ENCODE measurements at places on chromosomes 2 and 18.

DNA sequence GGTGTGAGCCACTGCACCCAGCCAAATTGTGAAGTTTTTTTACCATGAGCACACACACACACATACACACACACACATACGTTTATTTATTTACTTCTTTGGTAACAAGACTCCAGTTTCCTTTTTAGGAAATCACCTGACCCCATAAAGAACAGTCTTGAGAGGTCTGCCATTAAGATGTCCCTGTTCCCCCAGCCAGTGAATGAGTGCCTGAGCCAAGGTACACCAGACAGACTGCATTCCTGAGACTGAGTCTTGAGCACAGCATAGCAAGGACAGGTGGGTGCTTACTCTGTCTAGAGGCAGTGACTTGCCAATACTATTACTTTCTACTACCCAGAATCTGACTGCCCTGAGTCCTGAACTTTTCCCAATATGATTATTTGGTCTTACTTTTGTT is 167.2 kb upstream of the SATB2 start:
- DNase-seq: no peak

DNA sequence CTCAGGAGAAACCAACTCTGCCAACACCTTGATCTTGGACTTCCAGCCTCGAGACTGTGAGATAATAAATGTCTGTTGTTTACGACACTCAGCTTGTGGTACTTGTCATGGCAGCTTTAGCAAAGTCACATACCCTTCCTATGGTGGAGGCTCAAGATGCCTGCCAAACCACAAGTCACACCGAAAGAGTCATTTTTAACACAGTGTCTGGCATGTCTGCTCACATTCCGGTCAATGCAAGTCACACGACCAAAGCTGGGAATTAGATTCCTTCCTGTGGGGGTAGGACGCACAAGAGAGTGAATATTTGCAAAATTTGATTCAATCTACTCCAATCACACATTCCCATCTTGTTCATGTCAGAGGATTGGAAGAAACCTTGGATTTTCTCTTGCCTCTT is 24.6 kb downstream of the KCNE4 start:
- no peak for DNase-seq

DNA sequence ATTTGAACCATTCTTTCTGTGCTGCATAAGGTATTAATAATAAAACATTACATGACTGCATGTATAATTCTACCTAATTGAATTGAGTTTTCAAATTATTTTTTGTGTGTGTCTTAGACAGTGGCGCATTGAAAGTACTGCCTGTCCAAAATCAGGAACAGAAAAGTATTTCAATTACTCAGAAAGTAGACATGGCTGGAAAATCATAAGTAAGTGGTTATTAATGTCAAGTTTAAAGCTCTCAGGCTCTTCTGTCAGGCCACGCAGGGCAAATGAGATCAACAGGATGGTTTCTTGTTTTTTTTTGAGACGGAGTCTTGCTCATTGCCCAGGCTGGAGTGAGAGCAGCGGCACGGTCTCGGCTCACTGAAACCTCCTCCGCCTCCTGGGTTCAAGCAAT is 32.4 kb upstream of the DARS1 start:
- no peak for DNase-seq

DNA sequence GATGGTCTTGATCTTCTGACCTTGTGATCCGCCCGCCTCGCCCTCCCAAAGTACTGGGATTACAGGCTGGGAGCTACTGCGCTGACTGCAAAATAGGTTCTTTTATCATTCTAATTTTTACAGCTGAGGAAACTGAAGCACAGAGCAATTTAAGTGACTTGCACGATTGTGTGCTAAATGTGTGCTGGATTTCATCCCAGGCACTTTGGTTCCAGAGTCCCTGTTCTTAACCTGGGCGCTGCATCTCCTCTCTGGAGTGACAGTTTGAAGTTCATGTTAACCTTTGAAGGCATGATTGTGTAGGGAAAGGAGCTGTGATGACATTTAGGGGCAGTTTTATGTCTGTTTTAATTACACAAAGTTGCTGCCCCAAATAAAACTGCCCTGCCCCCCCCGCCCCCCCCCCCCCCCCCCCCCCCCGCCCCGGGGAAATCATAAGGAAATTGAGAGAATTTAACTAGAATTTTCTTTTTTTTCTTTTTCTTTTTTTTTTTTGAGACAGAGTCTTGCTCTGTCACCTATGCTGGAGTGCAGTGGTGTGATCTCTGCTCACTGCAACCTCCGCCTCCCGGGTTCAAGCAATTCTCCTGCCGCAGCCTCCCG is 5.6 kb downstream of the ACSL3 start:
- DNase-seq: no peak

DNA sequence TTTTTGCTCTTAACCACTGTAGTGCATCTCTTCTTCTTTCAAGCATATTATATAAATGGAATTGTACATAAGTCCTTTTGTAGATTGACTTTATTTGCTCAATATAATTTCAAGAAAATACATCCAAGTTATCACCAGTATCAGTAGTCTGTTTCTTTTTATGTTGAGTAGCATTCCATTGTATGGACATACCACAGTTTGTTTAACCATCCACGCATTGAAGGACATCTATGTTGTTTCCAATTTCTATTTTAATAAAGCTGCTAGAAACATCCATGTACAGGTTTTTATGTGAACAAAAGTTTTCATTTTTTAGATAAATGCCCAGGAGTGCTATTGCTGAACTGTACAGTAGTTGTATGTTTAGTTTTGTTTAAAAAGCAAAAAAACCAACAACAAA is 387.5 kb upstream of the SOX11 start:
- no peak for DNase-seq

- no peak for DNase-seq
These were observed 116.4 kb downstream of the TAF4B start for GRCh38 chr18:26342646-26343045.

DNA sequence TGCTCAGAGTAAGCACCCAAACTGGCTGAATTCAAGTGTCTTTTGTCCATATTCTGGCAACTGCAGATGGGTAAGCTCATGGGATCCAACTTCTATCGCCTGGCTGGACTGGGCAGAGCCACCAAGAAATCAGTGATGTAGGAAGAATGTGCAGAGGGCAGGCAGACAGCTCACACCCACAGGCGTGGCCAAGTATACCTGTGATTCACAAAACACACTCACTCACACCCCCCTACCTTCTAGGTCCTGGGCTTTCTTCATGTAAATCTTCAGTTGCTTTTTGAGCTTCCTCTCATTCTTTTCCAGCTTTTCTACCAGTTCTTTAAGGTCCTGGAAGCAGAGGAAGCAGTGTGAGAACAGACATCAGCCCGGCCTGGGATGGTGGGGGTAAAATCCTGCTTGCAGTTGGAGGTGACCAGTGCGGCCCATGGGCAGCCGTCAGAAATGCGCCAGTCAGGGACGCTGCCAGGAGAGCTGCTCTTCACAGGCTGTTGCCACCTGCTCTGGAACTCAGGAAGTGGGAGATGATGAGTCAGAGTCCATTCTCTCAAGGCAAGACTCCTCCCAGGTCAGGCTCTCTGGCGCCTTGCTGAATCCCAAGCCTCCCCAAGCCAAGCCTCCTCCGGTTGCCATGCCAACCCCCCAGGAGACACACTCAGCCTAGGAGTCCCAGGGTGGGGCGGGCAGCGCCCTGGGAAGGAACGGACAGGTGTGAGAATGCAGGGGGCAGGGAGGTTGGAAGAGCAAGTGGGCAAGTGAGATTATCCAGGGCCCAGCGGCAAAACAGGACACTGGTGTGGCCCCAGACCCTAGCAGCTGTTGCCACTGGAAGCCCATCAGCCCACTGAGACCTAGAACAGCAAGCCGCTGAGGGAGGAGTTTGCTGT is 36.2 kb upstream of the ACAA2 start:
- no peak for DNase-seq

DNA sequence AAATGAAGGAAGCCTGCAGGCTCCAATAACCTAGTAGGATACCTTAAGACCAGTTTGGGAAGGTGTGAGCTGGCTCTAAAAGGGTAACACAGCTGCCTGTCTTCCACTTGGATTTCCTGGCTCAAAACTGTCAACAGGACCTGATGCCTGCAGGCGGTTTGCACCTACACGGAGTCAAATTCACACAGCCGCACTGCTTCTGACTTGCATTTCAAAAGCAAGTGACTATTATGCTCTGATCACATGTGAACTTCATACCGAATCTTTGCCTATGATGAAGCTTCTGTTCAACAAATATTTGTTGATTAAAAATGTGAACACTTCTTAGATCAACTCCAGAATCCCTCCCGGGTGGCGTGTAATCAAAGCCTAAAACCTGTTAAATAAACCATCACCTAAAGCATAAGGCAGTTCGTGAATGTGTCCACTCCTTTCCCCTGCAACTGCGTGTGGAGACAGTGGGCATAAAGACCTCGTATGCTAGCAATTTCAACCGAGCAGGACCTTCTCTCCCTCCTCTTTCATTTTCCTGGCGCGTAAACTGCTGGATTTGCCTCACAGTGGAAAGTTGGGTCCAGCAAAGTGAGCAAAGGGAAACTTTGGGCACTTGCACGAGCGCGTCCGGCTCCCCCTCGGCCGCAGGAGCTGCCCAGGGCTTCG is 784 bp downstream of the CRACDL start:
- no peak for DNase-seq

GRCh38 chr2:39141334-39142271 is 20.8 kb upstream of the SOS1 start:
- peak; percentile 88 for DNase-seq

- DNase-seq: peak; percentile 23
These were observed 68.9 kb upstream of the CAB39 start for GRCh38 chr2:230643576-230644291.

DNA sequence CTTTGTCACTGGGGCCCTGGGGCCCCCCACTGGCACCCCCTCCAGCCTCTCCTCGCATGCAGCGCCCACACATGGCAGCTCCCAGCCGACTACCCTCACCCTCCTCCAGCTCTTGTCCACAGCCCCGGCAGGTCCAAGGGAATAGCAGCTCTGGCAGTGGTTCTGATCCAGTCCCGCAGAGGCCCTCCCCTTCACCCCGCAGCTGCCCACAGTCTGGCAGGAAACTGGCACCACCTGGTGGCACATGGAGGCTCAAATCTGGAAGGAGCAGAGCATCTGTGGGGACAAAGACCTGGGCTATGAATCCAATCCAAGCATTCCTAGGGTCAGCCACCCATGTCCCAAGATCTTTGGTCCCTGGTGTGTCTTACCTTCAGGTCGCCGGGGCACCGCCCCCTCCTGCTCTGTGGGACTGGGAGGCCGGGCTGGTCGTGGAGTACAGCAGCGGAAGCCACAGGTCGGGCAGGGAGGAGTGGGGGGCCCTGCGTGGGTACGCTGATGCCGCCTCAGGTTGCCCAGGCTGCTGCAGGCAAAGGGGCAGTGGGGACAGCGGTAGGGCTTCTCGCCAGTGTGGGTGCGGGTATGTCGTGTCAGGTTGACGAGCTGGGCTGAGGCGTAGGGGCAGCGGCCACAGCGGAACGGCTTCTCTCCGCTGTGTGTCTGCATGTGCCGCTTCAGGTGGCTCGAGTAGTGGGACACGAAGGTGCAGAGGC is 2.3 kb downstream of the ZNF513 start:
- no peak for DNase-seq

GRCh38 chr2:217269701-217270484 is 410.0 kb upstream of the TNP1 start:
- DNase-seq: no peak

- peak; percentile 18 for DNase-seq
These were observed 9.0 kb upstream of the CWC22 start for GRCh38 chr2:180015951-180016709.

- peak; percentile 99 for DNase-seq
These were observed 5.5 kb downstream of the TMBIM1 start for GRCh38 chr2:218286570-218287459.

DNA sequence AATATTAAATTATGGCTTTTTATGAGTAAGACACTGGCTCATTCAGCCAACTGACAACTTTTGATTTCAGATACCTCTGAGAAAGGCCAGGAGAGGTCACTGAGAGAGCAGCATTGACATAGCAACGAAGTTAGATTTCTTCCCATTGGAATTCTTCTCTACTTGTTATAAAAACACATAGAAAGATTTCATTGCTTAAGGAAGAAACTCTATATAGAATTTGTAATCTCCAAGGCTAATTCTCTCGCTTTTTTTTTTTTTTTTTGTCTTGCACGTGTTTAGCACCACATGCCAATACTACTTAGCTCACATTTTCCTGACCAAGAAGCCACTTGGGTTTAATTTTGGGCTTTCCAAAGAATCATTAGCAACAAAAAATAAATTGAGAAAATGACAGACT is 233.7 kb downstream of the CALCRL start:
- DNase-seq: no peak

DNA sequence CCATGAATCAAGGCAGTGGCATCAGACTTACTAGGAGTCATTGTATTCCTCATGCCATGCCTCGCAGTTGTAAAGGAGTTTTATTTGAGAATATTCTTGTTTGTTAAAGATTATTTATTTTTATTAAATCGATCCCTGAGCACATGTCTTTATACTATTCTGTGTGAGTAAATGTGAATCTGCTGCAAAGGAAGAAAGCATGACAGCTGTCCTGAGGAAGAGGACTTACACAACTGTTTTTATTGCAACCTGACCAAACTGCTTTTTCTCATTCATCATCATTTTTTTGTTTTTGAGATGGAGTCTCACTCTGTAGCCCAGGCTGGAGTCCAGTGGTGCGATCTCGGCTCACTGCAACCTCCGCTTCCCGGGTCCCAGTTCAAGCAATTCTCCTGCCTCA is 34.1 kb downstream of the INO80D start:
- DNase-seq: no peak

DNA sequence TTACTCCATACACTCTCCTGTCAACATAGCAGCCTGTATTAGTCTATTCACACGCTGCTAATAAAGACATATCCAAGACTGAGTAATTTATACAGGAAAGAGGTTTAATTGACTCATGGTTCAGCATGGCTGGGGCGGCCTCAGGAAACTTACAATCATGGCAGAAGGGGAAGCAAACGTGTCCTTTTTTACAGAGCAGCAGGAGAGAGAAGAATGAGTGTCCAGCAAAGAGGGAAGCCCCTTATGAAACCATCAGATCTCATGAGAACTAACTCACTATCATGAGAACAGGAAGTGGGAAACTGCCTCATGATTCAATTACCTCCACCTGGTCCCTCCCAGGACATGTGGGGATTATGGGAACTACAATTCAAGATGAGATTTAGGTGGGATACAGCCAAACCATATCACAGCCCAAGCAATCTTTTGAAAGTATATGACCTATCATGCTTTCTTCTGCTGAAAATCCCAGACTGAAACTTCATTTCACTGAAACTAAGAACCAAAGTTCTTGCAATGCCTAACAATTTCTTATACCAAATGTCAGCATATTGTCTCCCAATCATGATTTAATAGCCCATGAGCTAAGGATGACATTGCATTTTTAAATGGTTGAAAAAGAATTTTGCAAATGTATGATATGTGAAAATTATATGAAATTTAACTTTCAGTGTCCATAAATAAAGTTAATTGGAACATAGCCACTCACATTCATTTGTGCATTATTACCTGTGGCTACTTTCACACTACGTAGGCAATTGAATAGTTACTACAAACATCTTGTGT is 686.8 kb upstream of the ZEB2 start:
- no peak for DNase-seq

Measured in erythroblast (primary cell).